ENCODE measurements at places on chromosomes 12 and 14. TPM values are rescaled to one million over a fixed set of nuclear protein-coding genes. Genes with fewer than 3 reads are reported as not detected.
A peak's percentile ranks its signal among the peaks of the same experiment; 100 is the strongest.

The OAS1 gene
- total RNA-seq, result 7.8 TPM

The MSI1 gene
- total RNA-seq, result 0.66 TPM

The RERG gene
- total RNA-seq, result 13.8 TPM

The ABHD12B gene
- total RNA-seq, result not detected

The B4GALNT1 gene
- total RNA-seq, result not detected

GRCh38 chr14:55482936-55483605 is 42.7 kb upstream of the TBPL2 start:
- no peak for DNase-seq

GRCh38 chr14:102344485-102344884 is 18.2 kb downstream of the CINP start:
- DNase-seq, result no peak

- peak; percentile 34 for DNase-seq
Measured at GRCh38 chr12:13173012-13173932, 23.3 kb upstream of the EMP1 start.

- DNase-seq, result no peak
Measured at GRCh38 chr14:63243646-63244045, 39.4 kb downstream of the RHOJ start.

- DNase-seq, result no peak
Measured at GRCh38 chr14:65853407-65853955, 441.0 kb downstream of the FUT8 start.

- DNase-seq, result no peak
Measured at GRCh38 chr12:46486588-46486987, 114.0 kb upstream of the SLC38A2 start.

DNA sequence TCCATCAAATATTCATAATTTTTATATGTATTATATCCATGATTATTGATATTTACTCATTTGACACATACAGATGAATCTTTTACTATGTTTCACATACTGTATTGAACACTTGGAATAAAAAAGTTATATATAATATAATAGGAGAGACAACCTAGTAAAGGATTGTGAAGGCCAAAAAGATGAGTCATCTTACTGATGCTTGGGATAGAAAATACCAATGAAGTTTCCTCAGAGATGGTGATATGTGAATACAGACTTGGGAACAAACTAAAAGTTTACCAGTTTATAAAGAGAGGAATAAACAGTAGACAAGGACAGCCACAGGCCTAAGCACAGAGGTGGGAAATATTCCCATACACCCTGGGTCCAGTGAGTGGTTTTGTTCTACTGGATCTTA is 743.9 kb upstream of the FLRT2 start:
- DNase-seq, result no peak
